ENCODE measurements at places on chromosomes 11 and 22.

DNA sequence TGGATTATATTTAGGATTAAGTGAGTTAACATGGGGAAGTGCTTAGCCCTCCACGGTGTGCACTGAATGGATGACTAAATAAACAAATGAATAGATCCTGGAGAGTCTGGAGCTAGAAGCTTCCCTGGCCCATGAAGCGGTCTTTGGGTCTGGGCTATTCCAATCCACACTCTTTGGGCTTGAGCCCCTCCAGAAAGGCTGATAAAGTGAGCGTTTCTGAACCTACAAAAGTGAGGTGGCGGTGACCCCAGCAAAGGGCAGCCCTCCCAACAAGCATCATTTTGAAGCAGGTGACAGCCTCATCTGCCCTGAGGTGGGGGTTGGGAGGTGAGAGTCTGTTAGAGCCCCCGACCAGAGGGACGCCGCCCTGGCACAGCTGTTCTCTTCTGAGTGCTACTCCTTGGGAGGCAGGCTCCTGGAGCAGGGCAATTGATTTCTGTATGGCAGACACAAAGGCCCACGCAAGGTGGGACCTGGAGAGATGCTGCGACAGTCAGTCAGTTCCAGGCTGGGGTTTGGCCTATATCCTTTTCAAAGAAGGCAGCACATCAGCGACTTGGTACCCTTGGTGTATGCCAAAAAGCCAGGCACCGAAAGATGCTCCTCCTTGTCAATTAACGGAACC is 157.8 kb downstream of the CACNA1I start:
- no peak for DNase-seq

DNA sequence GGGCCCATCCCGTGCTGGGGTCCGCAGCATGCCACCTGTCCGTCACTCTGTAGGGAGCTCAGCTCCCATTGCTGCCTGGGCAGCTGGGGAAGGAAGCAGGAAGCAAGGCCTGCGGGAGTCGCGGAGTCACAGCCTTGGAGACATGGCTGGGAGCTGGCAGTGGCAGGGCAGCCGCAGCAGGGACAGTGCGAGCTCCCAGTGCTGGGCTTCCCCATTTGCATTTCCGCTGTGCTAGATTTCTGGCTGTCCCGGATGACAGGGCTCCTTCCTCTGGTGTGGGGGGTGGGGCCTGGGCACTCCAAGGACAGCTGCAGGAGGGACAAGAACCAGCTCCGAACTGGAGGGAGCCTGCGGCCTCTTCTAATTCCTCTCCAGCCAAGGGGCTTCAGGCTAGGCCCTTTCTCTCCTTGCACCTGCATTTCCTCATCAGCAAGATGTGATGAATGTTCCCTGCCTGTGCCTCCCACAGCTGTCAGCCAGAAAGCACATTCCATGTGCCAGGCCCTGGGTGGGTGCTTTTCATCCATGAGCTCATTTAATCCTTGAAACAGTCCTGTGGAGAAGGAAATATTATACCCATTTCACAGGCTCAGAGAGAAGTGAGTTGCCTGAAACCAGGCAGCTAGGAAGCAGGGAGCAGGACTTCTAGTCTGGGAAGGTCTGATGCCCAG is 48.0 kb downstream of the MYO7A start:
- no peak for DNase-seq

GRCh38 chr22:23832226-23833016 is 6.4 kb downstream of the DERL3 start:
- no peak for DNase-seq

DNA sequence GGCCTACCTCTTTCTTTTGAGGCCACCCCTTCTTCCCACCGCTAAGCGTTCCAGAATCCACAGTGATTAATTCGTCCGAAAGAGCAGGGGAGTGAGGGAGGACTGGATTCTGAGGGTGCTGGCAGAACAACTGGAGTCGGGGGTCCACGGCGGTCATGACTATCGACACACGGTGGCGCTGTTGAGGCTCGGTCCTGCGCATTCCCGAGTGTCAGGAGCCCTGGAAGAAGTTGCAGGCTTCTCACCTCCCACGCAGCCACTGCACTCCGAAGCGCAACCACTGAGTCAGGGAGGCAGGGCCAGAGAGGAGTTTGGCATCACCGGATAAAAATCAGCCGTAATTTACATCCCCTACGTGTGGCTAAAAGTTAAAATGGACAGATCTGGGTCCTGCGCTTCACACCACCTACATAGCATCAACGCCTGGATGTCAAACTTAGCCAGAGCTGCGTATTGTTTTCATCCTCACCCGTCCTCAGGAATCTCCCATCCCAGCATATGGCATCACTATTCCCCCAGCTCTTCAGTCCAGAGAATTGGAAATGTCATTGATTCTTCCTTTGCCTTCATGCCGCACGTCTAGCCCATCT is 10.7 kb upstream of the CTSF start:
- DNase-seq = peak; percentile 72

- no peak for DNase-seq
These were observed at the start of gene GAS2 for GRCh38 chr11:22666325-22666687. Gene GAS2 (plus strand): TSS chr11:22666611. CDS start chr11:22674870, 8,259 bp downstream.

GRCh38 chr22:41261541-41262249 is 21.0 kb upstream of the CHADL start:
- no peak for DNase-seq

GRCh38 chr22:29203488-29204454 is 1.9 kb upstream of the EMID1 start:
- no peak for DNase-seq

GRCh38 chr11:19352072-19352770 is 111.5 kb upstream of the E2F8 start:
- DNase-seq = no peak

- peak; percentile 65 for DNase-seq
These were observed 84.0 kb upstream of the RCN1 start for GRCh38 chr11:32006799-32007388.

GRCh38 chr11:910044-910588 is 494 bp downstream of the CHID1 start:
- no peak for DNase-seq

DNA sequence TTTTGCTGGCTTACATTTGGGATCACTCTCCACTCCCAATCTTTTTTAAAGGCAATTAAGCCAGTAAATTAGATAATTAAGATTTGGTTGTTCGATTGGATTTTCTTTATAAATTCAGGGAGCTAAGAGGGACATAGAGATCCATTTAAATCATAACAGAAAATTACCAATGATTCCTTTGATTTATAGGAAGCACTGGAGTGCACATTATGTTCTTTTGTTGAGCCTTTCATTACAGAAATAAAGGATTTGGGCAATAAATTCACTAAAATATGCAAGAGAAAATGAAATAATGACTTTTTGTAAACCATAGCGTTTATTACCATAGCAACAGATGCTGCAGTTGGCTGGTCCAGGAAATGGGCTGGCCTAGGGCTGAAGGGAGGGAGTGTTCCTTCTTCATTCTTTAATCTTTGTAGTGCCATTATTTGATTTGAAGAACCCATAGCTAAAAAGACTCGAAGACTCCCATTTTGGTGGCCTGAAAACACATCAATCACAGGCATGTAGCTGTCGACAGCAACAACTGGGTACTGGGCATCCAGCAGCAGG is 73.0 kb downstream of the C2CD3 start:
- DNase-seq = no peak

DNA sequence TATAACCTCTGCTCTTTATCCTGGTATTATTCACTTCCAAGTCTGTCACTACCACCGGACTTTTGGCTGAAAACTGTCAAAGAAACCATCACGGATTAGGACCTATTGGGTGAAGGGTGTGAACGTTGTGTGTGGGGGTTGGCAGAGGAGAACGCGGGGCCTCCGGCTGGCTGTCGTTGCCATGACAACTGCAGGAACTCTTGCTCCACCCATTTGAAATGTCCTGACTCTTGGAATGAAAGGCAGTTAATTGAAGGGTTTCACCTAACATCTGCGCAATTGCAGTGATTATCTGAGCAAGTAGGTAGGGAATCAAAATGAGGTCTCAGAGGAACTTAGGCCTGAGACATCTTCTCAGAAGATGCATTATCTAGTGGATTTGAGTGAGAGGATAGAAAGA is 60.9 kb upstream of the CLMP start:
- no peak for DNase-seq

DNA sequence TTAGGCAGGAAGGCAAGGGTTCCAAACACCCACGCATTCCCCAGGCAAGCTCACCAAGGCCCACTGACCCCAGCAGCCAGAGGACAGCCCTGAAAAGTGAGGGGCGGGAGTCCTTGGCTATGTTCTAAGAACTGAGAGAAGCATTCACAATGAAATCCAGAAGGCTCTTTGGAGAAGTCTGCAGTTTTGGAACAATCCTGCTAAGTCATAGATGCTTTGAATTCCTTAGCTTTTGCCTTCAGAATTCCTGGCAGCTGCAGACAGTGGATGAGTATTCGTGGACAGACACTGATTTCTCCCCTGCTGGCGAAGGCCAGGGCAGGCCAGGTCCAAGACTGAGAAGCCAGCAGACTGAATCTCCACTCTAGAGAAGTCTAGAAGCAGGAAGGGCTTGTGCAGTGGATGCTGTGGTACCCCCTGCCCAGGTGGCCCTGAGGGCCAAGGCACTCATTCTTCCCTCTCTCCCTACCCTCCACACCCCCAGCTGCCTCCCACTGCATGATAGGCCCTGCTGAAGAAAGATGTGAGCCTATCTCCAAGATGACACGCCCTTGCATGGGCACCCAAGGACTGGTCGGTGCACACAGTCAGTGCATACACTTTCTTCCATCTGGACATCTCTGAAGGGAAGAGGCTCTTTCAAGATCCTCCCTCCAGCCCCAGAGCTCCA is 133.2 kb upstream of the TEAD1 start:
- peak; percentile 94 for DNase-seq

GRCh38 chr11:86517557-86517956 is 142.9 kb downstream of the CCDC81 start:
- DNase-seq = peak; percentile 58

DNA sequence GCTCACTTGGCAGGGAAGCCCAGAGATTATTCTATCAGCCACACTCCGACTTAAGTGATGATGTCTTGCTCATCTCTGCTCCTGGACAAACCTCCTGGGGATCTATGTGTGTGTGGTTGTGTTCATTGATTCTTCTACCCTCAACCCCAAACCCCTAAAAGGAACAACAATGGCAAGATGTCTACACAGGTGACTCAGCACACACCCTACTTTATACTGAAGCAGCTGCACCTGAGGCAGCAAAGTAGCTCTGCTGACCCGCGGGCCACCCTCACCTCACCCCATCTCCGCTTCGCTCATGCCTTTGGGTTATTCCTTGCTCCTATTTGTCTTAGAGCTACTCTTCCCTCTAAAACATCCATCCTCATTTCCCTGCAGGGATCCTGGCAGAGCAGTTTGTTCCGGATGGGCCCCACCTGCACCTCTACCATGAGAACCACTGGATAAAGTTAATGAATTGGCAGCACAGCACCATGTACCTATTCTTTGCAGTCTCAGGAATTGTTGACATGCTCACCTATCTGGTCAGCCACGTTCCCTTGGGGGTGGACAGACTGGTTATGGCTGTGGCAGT is 38.7 kb downstream of the TMEM45B start:
- DNase-seq = no peak

DNA sequence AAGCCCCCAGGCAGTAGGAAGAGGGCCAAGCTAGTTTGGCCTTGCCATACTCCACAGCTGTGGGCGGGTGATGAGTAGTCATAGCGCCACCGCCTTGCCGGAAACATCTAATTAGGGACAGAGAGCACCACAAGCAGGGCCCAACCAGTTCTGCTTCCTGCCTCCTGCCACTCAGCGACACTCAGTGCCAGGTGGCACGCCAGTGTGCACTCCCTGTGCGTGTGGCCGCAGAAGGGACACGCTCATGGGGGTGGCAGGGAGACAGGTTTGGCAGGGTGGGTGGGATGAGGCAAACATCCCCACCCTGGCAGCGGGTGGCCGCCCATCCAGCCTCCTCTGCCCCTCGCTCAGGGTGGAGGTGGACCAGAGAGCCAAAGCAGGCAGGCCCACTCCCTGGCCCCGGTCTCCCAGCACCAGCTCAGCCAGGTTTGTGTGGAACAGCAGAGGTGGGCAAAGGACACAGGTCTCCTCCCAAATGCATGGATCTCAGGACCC is 4.9 kb downstream of the OVOL1 start:
- peak; percentile 23 for DNase-seq

DNA sequence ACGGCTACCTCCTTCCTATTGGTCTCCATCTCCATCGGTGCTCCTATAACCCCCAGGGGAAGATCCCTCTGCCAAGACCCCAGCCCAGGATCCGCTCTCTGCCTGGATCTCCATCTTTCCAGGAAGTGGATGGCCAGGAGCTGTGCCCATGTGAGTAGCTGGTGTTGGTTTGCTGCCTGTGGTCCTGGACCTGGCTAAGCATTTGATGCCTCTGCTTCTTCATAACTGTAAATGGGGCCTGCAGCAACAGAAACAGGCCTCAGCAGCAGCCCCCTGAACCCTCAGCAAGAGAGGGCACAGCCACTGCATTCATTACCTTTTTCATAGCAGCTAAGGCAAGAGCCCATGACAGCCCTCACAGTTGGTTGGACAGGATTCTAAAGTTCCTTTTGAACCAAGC is 26.6 kb upstream of the CSNK2A3 start:
- no peak for DNase-seq

DNA sequence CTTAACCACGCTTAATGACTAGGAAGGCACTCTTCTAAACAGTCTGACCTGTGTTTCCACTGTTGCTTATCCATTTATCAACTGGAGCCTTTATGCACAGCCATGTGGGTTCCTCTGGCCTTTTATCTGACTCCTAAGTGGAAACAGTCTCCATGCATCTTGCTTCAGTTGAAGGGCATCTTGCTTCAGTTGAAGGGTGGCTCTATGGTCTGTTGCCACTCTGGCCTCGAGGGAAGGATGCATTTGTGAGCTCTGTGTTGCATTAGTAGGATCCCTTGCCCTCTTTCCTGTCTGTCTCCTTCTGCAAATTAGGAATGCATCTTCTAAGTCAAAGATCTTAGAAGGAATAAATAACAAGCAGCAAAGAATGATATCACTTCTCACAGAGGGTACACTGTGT is 25.8 kb upstream of the C11orf96 start:
- no peak for DNase-seq

DNA sequence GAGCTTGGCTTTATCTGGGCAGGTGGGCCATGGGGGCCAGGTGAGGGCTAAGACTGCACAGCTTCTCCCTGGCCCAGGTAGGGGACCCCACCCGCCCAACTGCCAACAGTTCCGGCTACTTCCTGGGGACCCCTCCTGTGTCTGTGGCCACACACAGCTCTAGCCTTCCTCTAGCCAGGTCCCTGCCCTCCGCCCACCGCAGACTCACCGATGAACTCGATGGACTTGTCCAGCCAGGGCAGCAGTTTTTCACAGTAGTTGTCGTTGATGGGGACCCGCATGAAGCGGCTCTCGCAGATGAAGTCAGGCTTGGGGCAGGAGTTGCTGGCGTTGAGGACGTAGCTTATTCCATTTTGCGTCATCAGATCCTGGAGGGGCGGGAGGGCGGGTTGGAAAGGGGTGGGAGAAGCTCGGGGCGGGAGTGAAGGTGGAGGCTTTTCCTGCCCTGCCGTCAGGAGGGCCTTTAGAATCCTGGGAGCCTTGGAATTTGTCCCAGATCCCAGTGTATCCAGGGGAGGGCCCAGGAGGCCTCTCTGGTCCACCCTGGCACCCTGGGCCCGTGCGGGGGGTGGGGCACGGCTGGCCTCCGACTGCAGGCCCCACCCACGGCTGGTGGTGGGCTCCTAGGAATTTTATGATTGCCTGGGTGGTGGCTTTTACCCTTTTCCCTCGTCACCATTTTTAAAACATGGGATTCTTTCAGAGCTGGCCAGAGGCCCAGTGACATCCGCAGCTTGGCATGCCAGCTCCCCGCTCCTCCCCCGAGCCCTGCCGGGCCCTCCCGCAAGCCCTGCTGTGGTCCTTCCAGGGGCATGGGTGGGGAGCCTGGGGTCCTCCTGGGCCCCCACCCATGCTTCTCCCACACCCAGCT is 13.9 kb downstream of the DUSP8 start:
- peak; percentile 93 for DNase-seq

- no peak for DNase-seq
These were observed 23.9 kb downstream of the IL10RA start for GRCh38 chr11:118009864-118010737.

- peak; percentile 45 for DNase-seq
These were observed 709 bp downstream of the FTH1 start for GRCh38 chr11:61966734-61967115.

Data from EL (cell line).